Uterus (tissue), 4 donors: ENCODE measurements at places on chromosomes 3 and 15.

- no peak for DNase-seq
Measured at GRCh38 chr15:62534996-62535395, 369.9 kb upstream of the C2CD4B start.

DNA sequence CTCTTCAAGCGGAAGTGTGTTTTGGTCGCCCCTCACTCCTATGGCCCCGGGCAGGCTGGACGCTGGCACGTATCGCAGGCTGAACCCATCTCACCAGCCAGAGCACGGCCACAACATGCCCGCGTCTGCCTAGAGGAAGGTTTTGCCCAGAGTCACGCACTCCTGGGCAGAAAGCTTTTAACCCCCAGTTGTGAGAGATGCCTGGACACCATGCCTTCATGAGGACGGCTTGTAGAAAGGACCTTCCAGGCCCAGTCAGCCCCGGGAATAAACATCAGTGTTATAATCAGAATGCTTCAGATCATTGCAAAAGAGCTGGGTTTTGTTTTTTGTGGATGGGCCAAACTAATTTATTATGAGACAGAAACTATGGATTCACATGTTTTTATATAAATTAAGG lies 16.5 kb downstream of the CYFIP1 start:
- no peak for DNase-seq

DNA sequence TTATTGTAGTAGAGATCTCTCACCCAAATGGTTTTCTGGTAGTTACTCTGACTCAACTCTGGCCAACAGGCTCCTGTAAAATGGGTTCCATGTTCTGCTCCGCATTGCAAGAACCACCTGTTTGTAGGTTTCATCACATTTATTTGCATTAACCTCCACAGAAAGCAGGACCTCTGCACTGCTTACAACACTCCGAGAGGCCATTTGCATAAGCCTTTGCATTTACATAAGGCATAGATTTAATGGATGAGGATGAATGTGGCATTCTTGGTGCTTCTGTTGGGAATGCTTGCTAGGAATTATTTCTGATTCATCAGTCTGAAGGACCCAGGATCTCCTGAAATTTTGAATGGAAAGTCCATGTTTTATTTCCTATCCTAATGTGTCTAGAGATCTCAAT lies 320.1 kb downstream of the ZNF621 start:
- DNase-seq: no peak

DNA sequence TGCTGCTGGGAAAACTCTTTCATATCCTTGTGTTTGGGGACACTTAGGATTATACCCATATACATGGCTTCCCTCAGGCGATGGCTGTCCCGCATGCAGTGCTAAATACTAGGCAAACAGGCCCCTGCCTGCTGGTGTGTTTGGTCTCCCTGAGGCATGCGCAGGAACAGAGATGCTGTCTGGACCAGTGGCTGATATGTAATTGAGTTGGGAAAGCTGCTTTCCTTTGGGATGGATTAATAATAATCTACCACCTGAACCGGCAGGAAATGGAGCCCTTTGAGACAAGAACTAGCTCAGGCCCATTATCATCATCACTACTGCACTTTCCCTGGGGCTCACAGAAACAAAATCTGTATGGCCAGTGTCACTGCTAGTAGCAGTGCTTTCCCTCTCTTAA lies 18.0 kb downstream of the ZDHHC3 start:
- no peak for DNase-seq

GRCh38 chr3:16795581-16795980 lies 89.2 kb upstream of the PLCL2 start:
- no peak for DNase-seq

- no peak for DNase-seq
Measured at GRCh38 chr15:51186181-51186705, 91.5 kb upstream of the TNFAIP8L3 start.

- DNase-seq: no peak
Measured at GRCh38 chr3:124969963-124970722, 35.6 kb upstream of the MUC13 start.

- DNase-seq: no peak
Measured at GRCh38 chr3:70224337-70224736, 88.1 kb downstream of the MDFIC2 start.

GRCh38 chr3:188123170-188123905 lies 30.6 kb upstream of the LPP start:
- no peak for DNase-seq

DNA sequence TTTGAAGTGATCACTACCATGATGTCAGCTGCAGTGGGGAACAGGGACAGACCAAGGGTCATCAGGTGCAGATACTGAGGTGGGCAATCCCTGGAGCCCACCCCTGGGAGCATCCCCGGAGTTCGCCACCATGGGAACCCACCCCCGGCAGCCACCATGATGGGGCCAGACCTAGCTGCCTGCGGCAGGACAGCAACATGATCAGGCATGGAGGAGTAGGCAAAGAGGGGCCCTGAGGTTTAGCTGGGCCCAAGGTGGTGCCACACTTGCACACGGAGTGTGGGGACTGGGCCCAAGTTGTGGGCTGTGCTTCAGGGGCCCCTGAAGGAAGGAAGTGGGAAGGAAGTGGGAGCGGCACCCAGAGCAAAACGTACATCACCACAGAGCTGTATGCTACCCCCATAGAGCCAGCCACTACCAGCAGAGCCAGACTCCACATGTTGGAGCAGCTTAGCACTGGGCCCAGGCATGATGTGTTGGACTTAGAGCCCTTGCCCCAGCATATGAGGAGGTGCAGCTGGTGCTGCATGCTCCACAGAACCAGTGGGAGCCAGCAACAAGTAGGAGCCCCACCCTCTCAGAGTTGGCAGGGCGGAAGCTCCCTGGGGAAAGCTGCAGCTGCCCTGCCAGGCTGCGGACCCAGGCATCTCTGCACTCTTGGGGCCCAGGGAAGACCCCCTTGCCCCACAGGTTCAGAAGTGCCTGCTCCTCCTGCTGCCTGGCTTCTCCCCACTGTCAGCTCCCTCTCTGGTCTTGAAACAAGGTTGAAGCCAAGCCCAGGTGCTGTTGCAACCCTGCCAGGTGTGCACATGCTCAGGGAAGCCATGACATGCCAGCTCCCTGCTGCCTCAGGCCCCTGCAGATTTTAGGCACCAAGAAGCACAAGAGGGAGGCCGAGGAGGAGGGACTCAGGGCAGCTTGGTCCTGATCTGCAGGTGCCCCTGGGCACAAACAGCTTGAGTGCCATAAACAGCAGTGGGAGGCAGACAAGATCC lies 515.3 kb downstream of the ZBBX start:
- DNase-seq: no peak

DNA sequence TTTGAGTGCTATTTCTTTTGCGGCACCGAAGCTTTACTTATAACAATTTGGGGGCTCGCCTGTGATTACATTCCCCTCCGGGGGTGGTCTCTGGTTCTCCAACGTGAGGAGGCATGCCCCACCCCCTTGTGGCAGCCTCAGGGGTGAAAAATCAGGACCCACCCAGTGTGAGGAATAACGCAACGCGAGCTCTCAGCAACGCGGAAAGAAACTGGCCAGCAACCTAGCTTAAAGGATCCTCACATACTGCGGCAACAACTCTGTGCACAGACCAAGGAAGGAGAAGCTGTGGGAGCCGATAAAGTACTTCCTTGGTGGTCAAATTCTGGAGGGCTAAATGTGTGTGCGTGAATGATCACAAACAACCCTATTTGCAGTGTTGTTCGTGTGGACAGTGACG lies 5.8 kb downstream of the IQCF1 start:
- DNase-seq: no peak

GRCh38 chr3:11056531-11057050 lies 64.0 kb downstream of the SLC6A1 start:
- no peak for DNase-seq

GRCh38 chr15:98983334-98983733 lies 24.3 kb downstream of the PGPEP1L start:
- peak; percentile 69 for DNase-seq

DNA sequence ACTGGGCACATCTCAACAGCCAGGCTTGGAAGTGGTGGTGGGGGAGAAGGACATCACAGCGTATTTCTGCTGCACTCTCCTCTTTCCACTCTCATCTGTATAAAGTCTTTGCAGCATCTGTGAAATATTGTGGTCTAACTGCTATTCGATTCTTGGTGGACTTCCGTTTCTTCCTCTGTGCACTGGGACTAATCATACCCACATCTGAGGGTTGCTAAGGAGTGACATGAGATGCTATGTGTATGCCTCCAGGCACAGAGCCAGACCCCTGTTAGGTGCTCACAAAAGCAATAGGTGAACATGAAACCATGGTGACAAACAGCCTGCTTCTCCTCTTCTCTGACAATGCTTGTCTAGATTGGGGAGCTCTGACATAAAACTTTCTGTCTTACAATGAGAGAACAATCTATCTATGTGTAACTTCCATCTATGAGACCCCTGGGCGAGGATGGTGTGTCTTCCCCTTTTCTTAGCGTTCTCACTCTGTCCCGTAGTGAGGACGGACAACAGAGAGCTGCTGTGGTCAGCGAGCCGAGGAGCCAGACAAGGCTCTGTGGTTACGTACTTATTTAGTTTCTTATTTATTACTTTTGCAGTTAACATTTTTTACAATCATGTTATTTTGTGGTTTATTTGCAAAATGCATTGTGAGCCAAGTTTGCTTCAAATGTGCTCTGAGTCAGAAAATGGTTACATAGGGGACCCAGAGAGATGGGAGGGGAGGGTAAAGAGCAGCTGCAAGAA lies 196.7 kb upstream of the TPRG1 start:
- peak; percentile 33 for DNase-seq

DNA sequence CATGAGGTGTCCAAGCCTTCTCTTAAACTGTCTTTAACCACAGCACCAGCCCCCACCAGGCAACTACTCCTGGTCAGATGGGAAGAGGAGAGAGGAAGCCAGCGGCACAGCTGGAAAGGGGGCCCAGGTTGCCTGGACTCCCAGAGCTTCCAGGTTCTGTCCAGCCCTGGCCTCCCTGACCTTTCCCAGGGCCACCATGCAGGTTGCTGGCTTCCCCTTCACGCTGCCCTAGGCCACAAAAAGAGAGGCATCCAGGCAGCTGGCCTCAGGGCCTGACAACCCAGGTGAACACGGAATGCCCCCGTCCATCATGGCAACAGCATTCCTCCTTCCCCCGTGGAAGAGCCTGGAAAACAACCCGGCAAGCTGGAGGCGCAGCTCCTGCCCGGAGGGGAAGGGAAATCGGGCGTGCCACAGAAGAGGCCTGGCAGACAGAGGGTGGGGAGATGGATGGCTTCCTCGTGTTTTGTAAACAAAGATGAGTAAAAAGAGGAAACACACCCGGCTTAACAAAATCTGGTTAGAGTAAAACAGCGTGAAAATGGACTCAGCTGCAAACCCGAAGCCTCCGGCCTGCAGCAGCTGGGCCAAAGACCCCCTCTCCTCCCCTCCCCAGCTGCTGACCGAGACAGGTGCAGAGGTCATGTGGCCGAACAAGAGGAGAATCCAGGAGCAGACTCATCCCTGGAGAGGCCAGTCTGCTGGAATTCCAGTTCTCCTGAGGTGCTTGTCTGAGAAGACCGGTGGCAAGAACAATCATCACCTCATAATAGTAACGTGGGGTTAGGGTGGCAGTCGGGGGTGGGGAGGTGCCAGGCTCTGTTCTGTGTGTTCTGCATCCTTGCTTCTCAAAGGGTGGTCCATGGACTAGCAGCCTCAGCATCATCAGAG lies 15.5 kb downstream of the BMF start:
- DNase-seq: no peak

DNA sequence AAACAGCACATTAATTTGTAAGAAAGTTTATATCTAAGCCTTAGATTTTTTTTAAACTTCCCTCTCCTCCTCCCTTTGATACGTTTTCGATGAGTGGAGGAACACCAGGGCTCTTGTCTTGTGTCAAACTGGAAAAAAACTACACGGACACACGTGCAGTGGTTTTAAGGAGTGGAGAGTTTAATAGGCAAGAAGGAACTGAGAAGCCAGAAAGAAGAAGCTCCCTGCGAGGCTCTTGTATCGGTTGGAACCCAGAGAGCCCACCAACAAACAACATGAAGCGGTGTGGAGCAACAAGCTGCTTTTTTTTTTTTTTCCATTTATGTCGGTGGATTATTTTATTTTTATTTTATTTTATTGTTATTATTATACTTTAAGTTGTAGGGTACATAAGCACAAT lies 18.6 kb downstream of the NDUFB4 start:
- DNase-seq: no peak

DNA sequence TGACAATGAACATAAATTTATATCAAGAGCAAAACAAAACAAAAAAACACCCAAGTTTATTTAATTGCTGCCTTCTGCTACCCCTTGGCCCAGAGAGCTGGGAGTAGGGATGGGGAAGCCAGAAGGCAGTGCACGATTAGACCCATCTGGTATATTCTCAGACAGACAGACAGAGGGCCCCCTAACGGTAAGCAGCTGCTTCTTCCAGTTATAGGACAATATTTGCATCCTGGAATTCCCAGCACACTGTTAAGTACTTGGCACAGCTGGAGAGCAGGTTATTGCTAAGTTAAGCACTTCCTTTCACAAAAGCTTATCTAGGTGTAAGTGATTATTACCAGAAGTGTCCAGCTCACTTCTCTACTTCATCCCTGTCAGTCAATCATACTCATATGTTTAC lies 39.3 kb downstream of the C2CD4B start:
- no peak for DNase-seq

DNA sequence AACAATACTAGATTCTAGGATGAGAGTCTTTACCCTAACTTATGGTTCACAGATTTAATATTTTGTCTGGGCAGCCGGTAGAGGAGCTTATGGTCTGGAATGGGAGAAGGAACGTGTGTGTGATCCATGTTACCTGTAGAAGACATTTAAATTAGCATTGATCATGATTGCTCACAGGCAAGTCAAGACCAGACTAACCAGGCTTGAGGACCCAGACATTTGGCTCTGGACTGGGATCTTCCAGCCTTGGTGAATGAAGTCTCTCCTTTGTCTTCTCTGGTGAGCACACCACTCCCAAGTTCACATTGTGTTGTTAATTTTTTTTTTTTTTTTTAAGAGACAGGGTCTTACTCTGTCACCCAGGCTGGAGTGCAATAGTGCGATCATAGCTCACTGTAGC lies 11.7 kb downstream of the ABHD2 start:
- no peak for DNase-seq

- no peak for DNase-seq
Measured at GRCh38 chr15:46461416-46461815, 826.6 kb downstream of the SQOR start.

DNA sequence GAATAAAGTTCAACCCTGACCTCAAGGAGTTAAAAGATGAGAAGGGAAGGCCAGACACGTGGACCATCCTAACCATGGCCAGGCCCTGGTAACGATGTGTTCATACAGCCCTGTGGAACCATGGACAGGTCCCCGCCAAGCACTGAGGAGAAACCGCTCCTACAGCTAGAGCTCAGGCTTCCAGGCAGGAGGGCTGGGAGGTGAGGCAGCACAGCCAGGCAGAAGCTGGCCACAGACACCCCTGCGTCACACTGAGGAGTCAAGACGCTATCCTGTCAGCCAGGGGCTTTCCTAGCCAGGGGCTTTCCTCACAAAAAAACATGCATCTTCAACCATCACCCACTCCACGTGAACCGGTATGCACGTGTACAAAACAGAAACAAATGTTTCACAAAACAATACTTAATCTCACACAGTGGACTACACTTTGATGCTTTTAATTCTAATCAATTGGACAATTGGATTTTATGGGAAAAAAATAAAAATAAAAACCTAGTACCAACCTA lies 73.2 kb downstream of the TBC1D2B start:
- no peak for DNase-seq
